ENCODE measurements at places on chromosomes 4 and X. TPM values are rescaled to one million over a fixed set of nuclear protein-coding genes. Genes with fewer than 3 reads are reported as not detected.

- DNase-seq, result no peak
Measured at GRCh38 chr4:94068753-94069719, 138.6 kb upstream of the SMARCAD1 start.

DNA sequence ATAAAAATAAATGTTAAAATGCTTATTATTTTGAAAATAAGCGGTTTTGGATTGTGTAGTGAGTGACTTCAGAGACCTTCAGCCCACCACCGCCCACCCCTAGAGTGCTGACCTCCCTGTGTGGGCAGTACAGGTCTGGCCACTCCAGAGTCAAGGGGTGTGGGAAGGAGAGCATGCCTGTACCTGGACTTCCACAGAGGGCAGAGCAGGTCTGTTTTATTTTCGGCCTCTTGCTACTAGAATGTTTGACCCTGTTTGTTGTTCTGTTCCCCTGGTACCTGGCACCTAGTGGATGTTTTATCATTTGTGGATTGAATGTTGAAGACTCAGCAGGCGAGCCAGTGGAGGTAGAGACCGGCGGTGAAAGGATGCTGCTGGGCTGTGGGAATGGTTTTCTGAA lies 14.3 kb downstream of the PIGG start:
- DNase-seq, result no peak

- no peak for DNase-seq
Measured at GRCh38 chr4:87989765-87990164, 14.3 kb downstream of the SPP1 start.

SCML1 gene
- total RNA-seq, result 2.6 TPM

REPS2 gene
- 0.97 TPM for total RNA-seq
